ENCODE measurements at places on chromosomes 3 and 15. TPM values are rescaled to one million over a fixed set of nuclear protein-coding genes. Genes with fewer than 3 reads are reported as not detected.

GJD2 gene
- not detected for total RNA-seq

KLF15 gene
- total RNA-seq = 2.3 TPM

BBX gene
- total RNA-seq = 53.5 TPM

GREM1 gene
- total RNA-seq = 0.07 TPM

CD80 gene
- not detected for total RNA-seq

IRAK2 gene
- total RNA-seq = 26.1 TPM

CCDC39 gene
- not detected for total RNA-seq

TMEM266 gene
- total RNA-seq = not detected

PLA1A gene
- 0.92 TPM for total RNA-seq
